ENCODE measurements at places on chromosomes 5 and 9.

GRCh38 chr9:96874947-96875460 is 20.7 kb upstream of the ZNF782 start:
- no peak for DNase-seq

DNA sequence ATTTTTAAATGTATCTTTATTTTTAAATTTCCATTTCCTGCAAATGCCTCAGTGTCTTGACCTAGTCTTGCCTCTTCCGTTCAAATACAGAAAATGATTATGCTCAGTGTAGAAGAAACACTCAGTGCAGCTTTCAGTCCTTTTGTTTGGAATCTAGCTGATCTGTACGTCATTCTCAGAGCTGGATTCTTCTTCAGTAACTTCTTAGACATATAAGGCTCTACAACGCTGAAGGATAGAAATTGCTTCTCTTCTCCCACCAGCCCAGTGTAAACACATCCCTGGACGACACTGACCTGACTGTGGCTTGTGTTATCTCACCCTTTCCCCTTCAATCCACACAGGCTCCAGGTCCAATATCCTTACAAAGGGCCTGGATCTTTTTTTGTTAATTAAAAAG is 3.2 kb upstream of the ALDH1B1 start:
- no peak for DNase-seq

- no peak for DNase-seq
Observed at GRCh38 chr5:77444356-77444755, 47.8 kb downstream of the WDR41 start.

- DNase-seq = no peak
Observed at GRCh38 chr5:75465480-75465879, 45.9 kb downstream of the CERT1 start.

DNA sequence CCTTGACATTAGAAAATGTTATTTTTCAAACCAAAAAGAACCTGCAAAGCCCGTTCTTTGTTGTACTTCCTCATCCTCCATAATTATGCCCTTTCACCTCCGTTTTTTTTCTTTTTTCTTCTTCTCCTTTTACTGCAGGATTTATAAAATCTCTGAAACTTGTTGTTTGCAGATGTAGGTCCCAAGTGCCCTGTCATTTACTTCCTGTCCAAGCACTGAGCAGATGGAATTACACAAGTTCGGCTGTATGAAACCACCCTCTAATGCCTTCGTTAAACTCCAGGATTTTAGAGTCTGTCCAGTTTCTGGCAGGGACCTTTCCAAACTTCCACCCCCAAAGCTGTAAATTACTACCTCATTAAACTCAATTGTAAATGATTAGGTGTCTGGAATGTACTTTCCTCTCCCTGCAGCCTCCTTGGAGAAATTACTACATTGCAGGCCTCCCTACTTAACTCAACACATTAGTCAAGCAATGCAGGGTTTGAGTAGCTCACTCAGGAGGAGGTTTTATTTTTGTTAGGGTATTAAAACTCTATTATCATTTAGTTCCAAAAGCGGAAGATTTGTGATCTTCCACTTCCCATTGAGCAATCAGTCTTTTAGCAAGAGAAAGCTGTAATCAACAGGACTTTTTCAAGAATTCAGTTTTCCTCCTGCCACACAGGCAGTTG is 125.6 kb upstream of the LPAR1 start:
- DNase-seq = no peak
